Cardiac septum (tissue), 1 donor: ENCODE measurements at places on chromosomes 3 and 15. TPM values are rescaled to one million over a fixed set of nuclear protein-coding genes. Genes with fewer than 3 reads are reported as not detected.

GRCh38 chr3:50122661-50123391 lies 32.3 kb upstream of the SEMA3F start:
- no peak for DNase-seq

DNA sequence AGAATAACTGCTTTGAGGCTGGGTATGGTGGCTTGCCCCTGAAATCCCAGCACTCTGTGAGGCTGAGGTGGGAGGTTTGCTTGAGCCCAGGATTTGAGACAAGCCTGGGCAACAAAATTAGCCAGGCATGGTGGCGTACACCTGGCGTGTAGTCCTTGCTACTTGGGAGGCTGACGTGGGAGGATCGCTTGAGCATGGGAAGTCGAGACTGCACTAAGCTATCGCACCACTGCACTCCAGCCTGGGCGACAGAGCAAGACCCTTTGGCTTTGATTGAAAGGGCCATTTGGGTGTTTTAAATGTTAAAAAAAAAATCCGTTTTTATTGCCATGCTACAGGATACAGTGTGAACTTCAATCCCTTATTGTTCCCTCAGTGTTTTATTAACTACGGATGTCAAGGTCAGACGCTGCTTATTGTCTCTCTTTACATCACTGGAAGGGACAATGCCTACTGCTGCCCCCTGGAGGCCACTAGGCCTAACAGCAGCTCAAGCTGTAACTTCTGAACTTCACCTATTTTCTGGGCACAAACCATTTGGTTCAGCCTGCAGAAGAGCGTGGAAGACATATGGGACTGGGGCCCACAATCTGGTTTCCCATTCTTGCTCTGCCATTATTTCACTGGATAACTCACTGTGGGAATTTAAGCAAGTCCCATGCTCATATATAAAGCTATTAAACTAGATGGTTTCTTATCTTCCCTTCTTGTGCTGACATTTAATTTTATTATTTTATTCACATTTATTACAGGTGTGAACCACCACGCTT lies 15.3 kb upstream of the IREB2 start:
- DNase-seq: no peak

DNA sequence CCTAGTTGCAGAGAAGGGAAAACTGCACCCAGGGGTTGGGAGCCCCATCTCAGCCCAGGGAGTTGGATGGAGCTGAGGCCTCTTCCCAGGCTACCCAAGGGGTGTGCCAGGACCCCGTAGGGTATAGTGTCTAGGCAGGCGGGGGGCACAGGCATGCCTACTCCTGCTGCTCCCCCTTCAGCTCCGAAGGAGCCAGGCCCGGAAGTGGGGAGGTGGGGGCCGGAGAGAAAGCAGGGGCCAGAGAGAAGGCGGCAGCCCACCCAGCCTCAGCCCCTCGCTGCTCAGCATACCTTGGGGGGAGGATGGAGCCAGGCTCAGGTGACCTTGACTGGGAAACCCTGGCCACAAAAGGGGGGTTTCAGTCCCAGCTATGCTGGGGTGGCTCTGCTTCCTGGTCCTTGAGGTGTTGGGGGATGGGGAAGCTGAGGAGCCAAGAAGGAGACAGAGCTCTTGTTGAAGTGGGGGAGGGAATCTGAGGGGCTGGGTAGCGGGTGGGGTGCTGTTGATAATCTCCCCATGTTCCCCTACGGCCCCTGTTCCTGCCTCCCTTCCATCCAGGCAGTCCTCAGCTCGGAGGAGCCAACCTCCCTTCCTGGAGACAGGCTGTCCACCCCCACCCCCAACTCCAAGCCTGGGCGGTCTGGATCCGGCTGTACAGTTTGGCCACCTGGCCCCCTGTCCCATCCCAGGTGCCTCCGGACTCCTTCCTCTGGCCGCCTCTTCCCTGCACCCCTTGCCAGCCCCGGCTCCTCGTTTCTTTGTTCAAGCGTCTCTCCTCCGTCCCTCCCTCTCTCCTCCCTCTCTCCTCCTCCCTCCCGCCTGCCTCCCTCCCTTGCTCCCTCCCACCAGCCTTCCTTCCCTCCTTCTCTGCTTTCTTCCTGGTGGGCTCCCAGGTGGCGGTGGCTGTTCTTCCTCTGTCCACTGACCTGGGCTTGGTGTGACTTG lies 1.7 kb downstream of the SEMA3F start:
- no peak for DNase-seq

DNA sequence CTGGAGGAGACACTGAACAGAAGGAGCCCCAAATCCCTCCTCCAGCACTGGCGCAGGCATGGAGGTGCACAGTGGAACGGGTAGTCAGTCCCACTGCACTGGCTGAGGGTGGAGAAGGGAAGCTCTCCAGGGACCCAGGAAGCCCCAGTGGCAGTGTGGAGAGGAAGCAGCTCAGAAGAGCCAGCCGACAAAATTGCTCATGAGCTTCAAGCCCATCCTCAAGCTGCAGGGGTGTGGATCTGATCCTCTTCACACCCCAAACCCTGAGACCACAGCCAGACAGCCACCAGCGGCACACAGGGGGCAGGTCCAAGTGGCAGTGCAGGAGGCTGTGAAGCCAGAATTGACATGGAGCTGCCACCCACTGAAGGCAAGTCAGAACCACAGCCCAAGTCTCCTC lies 32.1 kb downstream of the CYFIP1 start:
- no peak for DNase-seq

DNA sequence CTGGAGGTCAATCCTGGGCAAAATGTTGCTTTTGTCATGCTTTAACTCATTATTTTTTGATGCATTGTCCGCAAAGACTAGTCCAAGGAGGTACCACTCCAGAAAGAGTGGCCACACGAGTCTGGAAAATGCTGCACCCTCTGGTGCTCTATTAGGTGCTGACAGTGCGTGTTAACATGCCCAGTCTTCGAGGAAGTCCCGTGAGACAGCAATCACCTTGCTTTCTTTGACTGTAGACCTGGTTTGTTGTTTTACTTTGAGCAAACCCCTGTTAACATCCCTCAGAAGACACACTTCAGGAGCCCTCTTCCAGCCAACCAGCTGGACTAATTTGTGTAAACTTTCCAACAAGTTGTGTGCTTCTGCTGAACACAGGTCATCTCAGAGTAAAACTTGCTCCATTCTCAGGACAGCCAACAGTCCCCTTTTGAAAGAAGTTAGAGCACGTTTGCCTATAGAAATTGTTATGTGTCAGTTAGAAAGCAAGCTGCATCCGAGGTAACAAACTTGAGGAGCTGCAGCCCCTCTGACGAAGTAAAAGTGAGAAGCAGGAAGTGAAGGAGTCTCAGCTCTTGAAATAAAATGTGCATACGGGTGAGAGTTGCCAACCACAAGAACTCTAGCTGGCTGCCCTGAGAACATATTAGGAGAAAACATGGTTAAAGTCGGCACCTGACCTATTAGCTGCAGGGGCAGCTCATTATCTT lies 205.0 kb downstream of the LPP start:
- no peak for DNase-seq

DNA sequence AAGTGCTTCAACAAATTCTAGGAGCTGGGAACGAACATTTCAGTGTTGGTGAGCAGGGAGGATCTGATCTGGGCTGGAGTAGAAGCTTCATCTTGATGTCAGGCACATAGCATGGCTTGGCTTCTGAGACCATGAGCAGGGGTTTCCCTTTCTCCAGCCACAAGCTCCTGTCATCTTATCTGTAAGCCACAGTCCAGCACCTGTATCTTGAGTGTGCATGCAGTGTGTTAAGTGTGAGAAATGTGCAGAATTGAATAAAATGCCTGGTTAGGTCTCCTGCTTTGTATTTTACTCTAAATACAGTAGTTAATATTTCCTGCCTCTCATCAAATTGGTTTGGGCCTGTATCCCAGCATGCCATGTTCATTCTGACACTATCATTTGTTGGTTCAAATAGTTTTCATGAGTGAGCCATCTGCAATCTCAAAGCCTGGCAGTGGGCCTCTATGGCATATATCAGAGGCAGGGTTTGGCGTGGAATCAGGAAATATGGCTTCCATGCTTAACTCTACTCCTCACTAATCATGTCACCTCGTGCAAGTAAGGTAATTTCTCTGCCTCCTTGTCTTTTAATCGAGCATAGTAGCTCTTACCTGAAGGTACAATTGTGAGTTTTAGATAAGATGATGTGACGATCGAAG lies 43.3 kb downstream of the TLNRD1 start:
- DNase-seq: no peak

DNA sequence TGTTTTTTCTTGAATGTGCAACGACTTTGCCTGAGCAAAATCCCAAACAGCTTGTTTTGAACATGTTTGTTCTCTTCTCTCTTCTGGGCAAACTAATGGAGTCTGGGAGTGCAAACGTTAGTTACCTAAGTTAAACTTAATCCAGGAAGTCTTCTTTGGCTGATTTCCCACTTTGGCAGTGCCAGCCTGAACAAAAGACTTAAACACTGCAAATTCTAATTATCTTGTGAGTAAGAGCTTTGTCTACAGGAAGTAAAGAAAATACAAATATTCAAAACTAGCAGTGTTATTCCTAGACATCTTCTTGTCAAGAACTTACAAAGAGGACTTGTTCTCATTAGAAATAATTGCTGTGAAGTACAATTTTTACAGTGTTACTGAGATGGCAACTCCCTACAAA lies 16.7 kb upstream of the DENND6A start:
- DNase-seq: no peak

Gene PLCH1
- total RNA-seq: 0.16 TPM

Gene SERINC4
- 0.43 TPM for total RNA-seq

Gene ST3GAL6
- 87.0 TPM for total RNA-seq
